Activated CD4-positive, alpha-beta T cell treated with anti-CD3 and anti-CD28 coated beads, Interleukin-10, Interleukin-2, amounts not matched to agents 100 ng/mL and 50 ng/mL, durations not matched to agents 16 hours and 8 hours (primary cell): ENCODE measurements at places on chromosomes 12 and 14.

DNA sequence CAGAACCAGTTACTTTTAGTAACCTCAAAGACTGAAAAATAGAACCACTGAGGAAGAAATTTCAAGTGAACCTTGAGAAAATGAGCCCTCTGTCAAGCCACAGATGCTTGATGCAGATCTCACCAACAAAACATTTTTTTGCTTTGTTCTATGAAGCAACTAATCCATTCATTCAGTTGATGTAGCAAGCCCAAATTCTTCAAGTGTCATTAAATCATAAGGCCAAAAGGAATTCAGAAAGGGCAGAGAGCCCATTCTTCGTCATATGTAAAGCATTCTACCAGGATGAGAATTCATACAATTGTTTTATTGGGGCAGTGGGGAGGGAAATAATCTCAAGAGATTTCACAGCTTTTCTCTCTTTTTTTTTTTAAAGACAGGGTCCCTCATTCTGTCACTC, 218.0 kb upstream of the RGS6 start:
- DNase-seq, result no peak

- peak; percentile 47 for DNase-seq
Measured at GRCh38 chr12:80412343-80412953, 31.6 kb upstream of the PTPRQ start.

DNA sequence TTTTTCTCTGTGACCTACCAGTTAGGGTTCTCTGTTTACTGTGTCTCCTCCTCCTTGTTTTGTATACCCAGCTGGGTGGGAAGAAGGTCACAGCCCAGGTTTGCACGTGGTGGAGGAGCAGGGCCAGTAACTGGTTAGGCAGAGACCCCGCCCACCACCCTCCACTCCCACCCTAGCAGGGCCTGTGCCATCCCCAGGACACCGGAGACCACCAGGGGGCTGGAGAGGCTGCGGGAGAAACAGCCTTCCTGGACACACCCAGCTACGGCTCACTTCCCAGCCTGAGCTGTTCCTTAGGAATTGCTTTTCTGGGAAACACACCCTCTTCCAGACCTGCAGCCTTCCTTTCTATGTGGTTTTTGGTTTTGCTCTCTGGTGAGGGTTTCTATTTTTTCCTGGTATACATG, 21.1 kb downstream of the BDKRB2 start:
- DNase-seq, result no peak

DNA sequence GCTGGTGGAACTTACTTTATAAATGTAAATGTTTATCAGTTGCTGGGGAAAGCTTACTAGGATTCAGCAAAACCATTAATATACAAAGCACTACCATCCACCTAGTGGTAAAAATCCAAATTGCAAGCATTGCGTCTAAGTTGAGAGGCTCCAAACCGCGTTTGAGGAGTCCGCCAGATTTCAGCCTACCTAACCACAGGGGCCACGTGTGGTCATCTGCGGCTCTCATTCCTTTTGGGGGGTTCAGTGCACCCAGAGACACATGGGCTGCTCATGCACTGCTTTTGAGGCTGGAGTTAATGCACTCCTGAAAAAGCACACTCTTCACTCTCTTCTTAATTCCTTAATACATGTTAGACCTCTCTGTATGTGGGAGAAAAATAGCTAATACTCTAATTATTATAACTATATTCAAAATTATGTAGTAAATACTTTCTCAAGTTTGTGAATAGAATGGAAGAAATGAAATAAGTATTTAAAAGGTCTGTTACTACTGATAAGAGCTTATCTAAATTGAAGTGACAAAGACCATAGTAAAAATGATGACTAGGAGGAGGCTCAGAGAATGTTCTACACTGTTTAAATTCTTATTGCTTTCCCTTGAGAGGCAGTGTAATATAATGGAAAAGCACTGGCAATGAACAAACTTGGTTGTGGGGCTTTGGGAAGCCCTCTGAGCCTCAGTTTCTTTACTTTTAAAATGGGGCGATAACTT, 41.4 kb upstream of the MANSC4 start:
- DNase-seq, result peak; percentile 77

GRCh38 chr12:59734371-59734770, 138.5 kb downstream of the SLC16A7 start:
- no peak for DNase-seq

DNA sequence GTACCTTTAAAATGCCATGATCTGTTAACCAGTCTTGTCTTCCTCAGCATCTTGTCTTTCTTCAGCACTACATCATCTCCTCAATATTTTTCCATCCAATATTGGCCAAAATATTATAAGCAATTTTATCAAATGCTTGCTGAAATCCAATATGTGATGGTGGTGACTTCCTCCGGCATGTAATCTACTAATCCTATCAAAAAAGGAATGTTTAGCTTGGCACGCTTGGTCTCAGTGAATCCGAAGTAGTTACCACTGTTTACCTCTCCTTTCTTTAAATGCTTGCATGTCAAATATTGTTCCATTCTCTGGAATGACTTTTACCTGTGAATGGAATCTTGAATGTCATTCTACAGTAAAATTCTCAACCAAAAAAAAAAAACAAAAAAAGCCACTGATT, 72.3 kb upstream of the EEA1 start:
- no peak for DNase-seq

DNA sequence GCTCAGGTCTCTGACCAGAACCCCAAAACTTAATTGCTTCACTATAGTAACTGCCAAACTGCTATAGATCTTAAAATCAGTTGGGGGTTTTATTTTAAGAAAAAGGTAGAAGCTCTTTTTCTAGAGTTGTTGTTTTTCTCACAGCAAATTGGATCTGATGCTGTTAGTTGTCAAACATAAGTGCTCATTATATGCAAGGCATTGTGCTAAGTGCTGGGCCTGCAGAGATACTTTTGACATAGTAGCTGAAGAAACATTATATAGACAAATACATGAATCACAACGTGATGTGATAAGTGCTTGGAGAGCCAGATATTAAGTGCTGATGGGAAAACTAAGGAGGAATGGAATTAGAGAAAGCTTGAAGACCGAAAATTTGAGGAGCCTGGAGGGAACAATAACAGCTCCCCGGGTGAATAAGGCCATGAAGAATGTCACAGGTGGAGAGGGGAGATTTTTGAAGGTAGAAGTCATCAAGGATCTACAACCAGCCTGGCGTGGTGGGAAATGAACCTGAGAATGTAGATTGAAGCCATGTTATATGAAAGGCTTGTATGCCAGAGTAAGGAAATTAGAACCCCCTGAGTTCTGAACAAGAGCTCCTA, 126.5 kb downstream of the DYRK2 start:
- no peak for DNase-seq

- no peak for DNase-seq
Measured at GRCh38 chr14:77985211-77985615, 185.0 kb upstream of the NRXN3 start.

- DNase-seq, result no peak
Measured at GRCh38 chr14:76581592-76581991, 179.7 kb upstream of the VASH1 start.

DNA sequence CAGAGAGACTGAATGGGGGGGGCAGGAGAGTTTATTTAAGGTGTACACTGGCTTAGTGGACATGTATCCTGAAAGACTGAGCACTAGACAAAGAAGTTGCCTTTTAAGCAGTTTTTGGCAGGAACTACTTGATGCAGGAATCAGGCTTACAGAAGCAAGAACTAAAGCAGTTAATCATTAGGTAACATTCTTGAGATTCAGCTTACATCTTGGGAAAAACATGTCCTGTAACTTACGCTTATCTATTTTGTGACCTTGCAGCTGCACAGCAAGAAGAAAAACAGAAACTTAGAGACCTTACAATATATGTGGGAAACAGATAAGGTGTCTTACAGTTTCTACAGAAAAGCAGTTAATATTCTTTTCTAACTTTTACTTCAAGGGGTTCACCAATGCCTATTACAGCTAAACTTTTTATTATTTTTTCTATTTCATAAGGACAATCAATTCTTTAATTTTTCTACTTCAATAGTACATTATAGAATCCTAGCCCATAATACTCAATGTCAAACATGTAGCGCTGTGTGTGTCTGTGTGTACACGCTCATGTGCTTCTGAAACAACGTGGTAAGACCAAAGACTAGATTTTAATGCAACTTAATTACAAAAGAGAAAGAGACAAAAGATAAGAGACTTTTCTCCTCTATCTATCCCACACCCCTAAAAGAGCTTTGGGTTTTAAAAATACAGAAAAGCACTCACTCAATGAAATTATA, 276.9 kb downstream of the PRKD1 start:
- DNase-seq, result no peak

GRCh38 chr12:5856692-5857091, 88.4 kb downstream of the ANO2 start:
- DNase-seq, result no peak

DNA sequence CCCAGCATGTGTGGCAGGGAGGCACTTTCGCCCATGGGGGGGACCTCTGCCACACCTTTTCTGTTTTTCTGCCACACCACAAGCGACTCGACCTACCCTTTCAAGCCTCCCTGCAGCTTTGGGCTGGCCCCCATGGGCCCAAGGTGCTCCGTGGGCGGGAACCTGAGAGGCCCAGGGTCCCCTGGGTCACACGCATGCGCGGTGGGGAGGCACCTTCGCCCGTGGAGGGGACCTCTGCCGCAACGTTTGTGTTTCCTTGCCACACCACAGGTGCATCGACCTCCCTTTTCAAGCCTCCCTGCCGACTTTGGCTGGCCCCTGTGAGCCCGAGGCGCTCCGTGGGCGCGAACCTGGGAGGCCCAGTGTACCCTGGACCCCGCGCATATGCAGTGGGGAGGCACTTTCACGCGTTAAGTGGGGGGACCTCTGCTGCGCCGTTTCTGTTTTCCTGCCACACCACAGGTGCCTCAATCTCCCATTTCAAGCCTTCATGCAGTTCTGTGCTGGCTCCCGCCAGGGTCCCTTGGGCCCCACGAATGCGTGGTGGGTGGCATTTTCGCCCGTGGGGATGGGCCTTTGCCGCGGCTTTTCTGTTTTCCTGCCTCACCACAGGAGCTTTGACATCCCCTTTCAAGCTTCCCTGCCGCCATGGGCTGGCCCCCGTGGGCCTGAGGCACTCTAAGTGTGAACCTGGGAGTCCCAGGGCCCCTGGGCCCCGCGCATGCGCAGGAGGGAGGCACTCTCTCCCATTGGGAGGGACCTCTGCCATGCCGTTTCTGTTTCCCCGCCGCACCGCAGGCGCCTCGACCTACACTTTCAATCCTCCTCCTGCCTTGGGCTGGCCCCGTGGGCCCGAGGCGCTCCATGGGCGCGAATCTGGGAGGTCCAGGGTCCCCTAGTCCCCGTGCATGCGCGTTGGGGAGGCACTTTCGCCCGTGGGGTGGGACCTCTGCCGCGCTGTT, 332.2 kb downstream of the ALG10 start:
- DNase-seq, result no peak

DNA sequence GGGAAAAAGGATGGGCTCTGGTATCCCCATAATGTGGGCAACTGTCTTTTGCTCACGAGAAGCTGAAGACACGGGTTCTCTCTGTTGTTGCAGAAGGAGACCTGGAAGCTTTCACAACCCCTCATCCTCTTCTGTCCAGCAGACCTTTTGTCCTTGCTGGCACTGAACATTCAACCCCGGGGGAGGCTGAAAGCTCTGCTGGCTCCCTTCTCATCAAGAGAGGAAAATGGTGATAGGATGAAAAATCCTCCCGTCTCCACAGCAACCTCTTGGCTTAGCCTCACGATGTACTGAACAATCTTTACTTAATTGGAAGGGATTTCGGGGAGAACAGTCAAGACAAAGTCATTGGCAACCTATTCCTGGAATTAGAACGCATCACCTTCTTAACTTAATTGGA, 39.0 kb downstream of the ELK3 start:
- DNase-seq, result no peak

DNA sequence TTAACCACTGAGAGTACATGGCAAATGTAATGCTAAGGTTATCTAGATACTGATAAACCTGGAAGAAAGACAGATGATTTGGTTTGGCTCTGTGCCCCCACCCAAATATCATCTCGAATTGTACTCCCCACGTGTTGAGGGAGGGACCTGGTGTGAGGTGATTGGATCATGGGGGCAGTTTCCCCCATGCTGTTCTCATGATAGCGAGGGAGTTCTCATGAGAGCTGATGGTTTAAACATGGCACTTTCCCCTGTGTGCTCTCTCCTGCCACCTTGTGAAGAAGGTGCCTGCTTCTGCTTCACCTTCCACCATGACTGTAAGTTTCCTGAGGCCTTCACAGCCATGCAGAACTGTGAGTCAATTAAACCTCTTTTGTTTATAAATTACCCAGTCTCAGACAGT, 14.2 kb downstream of the NOXRED1 start:
- DNase-seq, result no peak

GRCh38 chr12:104499668-104500332, 43.1 kb downstream of the CHST11 start:
- DNase-seq, result no peak

GRCh38 chr14:49487238-49487637, 98.9 kb downstream of the RPS29 start:
- DNase-seq, result no peak

- no peak for DNase-seq
Measured at GRCh38 chr12:59736359-59736758, 140.5 kb downstream of the SLC16A7 start.

GRCh38 chr12:51359851-51360250, 13.4 kb upstream of the CELA1 start:
- no peak for DNase-seq

GRCh38 chr14:34003691-34004090, 52.8 kb upstream of the EGLN3 start:
- no peak for DNase-seq

DNA sequence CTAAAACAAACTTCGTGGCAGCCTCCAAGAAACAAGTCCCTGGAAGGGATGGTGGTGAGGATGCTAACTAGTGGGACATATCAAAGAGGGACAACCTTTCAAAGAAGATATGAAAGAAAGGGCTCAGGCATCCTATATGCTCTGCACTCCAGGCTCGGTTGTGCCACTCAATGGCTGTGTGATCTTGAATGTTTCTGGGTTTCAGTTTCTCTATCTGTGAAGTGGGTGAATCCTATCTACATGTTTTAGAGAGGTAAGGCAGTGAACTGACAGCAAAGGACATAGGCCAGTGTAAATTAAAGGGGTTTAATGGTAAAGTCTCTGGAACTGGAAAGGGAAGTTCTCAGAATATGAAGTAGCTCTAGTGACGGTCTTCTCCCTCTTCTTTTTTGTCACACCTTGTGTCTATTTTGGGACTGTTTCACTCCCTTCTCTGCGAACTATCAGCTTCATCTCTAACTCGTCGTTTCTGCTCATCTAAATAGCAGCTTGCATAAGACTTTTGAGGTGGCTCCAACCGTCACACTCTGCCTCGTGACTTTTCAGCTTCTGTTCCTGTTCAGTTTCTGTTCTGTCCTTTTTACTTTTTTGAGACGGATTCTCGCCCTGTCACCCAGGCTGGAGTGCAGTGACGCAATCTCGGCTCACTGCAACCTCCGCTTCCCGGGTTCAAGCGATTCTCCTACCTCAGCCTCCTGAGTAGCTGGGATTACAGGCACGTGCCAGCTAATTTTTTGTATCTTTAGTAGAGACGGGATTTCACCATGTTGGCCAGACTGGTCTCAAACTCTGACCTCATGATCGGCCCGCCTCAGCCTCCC, 273.6 kb downstream of the SUDS3 start:
- no peak for DNase-seq

- no peak for DNase-seq
Measured at GRCh38 chr12:1373901-1374735, 220.3 kb downstream of the FBXL14 start.

GRCh38 chr12:1592444-1593173, 1.8 kb downstream of the FBXL14 start:
- peak; percentile 79 for DNase-seq

GRCh38 chr14:52692248-52692962, 3.0 kb downstream of the ERO1A start:
- peak; percentile 45 for DNase-seq

GRCh38 chr12:106724934-106725333, 49.5 kb upstream of the RIC8B start:
- no peak for DNase-seq
